ENCODE measurements at places on chromosomes 4 and X.

GRCh38 chr4:25075851-25076250 lies 45.1 kb upstream of the LGI2 start:
- DNase-seq = no peak

GRCh38 chr4:138572007-138572406 lies 329.9 kb upstream of the SLC7A11 start:
- no peak for DNase-seq

DNA sequence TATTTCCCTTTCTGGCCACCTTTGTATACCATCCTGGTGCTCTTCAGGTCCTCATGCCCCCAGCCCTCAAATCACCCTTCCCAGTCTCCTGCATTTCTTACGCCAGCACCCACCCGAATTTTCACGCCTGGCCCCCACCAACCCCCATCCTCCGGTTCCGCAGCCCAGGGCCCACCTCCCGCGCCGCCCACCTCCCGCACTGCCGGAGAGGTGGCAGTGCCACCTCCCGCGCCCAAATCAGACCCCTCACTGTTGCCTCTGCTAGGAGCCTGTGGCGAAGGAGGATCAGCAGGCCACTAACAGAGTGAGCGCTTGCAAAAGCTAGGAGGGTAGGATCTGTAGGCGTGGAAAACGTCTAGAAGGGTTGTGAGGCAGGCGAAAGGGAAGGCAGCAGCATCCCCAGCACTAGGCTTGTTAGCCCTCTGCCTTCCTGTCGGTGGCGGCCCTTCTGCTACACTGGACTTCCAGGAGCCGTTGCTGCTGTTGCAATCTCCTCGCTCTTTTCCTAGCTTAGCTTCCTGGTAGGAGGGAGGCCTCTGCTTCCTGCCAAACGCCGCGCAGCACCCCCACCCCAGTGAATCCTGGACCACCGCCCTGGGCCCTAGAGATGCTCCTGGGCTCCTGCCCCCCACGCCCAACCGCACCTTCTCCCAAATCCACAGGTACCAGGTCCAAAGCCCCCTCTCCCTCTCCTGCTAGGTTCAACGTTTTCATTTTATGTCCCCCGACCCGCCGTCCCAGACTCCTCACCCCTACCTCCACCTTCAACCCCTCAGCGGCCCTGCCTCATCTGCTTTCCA lies 51.0 kb downstream of the SPIN2B start:
- no peak for DNase-seq

DNA sequence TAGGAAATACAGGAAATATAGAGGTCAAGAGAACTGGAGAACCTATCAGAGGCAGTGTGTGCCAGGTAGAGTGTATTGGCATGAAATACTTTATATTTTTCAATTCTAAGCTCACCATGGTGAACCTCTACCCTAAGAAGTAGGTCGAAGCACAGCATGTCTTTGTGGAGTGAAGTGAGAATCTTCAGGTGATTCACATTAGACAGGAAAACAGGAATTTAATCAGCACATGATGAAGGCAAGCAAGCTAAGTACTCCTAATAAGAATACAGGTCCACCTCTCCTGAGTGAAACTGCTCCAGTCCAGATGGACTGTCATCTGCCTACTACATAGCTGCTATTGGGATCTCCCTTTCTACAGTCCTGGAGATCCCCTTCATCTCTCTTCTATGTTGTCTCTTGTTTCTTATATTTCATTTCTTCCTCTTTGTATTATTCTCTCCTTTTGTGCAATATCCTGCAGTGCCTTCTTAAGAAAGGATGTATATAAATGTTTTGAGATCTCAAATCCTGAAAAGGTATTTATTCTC lies 159.0 kb downstream of the LRBA start:
- no peak for DNase-seq

DNA sequence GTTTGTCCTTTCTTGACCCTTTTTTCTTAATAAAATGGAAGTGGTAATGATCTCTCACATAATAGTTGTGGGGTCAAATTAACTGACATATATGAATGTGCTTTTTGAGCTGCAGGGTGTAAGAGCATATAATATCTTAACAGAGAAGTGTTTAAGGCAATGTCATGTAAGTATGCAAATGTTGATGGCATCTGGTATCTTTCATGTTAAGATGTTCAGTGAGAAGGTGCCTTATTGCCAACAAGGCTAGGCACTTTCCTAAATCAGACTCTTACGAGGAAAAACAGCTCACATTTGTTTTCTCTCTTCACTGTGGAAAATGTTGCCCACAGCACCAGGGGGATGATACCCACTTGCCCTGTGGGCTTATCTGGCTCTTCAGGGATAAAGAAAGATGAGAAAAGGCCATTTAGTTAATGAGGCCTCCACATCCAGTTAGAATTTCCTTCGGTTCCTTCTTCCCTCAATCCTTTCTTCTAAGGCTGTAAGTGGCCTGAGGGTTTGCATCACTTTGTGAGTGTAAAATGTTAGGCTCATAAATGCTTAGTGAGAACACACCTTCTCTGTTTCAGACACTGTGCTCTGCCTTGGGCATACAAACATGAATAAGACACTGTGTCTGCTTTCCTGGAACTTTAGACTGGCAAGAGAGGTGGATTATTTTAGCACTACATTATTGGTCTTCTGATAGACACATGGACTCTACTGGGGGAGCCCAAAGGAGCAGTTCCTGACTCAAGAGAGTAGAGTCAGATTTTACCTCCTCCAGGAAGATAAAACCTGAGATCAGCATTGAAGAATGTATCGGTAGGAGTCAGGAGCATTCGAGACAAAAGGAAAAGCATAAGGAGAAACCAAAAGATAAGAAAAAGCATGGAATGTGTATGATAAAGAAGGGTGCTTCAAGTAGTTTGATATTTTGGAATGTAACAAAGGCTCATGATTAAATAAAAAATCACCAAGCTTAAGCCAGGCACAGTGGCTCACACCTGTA lies 135.5 kb downstream of the SOWAHB start:
- no peak for DNase-seq

DNA sequence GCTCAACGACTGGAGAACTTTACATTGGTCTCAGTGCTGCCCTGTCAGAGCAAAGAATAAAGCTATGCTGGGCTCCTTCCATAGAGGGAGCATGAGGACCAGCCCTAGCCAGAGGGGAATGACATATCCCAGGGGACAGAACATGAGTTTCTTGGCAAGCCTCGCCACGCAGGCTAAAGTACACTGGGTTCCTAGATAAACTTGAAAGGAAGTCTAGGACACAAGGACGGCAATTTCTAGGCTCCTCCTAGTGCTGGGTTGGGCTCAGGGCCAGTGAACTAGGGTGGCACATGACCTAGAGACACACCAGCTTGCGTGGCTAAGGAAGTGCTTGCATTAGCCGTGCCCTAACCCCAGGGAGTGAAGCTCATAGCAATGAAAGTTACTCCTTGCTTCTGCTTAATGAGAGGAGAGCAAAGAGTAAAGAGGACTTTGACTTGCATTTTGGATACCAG lies 141.0 kb downstream of the MAB21L2 start:
- DNase-seq = no peak

DNA sequence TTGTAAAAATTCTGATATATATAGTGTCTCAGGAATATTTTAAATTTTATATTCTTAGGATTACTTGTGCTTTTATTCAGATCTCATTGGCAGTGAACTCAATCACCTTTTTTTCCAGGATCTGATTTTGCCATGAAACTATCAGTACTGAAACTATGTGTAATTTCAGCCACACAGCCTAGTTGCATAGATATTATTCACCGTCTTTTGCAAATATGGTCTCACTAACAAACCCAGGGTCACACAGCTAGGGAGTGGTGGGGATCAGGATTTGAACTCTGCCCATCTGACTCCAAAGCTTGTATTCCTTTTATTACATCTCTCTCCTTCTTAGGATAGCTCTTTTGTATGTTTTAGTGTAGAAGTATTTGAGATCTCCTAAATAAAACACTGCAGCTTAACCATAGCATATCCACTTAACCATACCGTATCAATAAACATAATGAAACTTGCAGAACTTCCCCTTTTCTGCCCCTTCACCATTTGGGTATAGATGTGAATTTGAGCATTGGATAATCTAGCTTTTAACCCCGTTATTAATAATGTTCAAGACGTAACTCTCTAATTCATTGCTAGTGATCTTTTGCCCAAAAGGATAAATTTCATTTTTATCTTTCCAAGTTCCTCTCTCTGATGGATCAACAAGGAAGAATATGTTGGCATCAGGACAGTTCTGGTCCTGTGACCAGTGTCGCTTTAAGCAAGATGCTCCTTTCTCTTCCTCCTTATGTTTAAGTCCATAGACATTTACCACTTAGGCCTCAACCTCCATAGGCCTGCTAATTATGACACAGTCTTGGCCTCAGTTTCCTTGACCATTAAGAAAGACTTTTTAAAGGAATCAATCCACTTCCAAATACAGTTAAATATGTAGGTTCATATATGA lies 74.6 kb downstream of the RAPGEF2 start:
- no peak for DNase-seq

- no peak for DNase-seq
Measured at GRCh38 chr4:43351970-43352806, 459.7 kb downstream of the GRXCR1 start.

- no peak for DNase-seq
Measured at GRCh38 chr4:148289740-148290139, 152.5 kb downstream of the NR3C2 start.

- no peak for DNase-seq
Measured at GRCh38 chrX:28099166-28099565, 117.9 kb upstream of the DCAF8L1 start.

- DNase-seq = no peak
Measured at GRCh38 chr4:124713185-124713592, 657 bp upstream of the ANKRD50 start.

DNA sequence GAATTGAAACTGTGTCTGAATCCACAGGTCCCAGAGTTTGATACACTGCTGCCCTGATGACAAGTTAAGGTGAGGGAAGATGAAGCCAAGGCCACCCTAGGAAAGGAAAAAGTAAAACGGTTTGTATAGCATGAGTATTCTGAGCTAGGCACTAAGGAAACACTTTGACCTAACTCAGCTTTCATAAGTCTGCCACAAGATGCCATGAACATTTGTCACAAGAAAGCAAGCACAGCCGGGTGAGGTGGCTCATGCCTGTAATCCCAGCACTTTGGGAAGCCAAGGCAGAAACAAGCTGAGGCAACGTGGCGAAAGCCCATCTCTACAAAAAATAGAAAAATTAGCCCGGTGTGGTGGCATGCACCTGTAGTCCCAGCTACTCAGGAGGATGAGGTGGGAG lies 34.2 kb downstream of the ELOVL6 start:
- no peak for DNase-seq

GRCh38 chr4:68349279-68349648 lies 626 bp downstream of the YTHDC1 start:
- DNase-seq = no peak

DNA sequence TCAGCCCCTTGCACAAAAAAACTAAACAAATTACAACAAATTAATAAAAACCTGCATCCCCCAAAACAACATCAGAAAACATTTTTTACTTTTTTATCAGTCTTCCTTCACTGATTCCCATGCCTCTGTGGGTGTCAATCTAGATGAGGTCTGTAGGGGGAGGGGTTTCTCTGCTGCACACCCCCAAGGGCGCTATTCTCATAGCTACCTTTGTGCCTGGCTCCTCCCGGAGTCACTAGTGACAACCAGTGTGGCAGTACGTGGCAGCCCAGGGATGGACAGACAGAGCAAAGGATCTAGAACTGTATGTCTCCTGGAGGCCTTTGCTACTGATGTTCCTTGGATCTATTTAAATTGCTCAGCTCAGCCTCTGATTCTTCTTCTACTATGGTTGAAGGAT lies 228.1 kb upstream of the ANXA3 start:
- DNase-seq = no peak

DNA sequence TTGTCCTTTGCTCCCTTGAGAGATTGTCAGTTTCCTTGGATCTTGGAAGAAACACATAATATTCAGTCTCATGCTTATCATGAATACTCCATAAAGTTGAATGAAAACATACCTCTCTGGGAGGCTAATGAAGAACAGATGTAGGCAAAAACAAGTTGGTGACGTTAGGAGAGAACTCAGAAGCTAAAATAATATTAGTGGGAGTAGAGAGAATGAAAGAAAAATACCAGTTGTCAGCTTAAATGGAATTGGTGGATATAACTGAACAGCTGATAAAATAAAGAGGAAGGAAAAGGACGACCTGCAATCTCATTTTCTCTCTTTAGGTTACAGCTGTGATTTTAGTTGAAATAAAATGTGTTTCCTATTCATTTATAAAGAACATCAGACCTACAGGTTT lies 124.8 kb downstream of the SNCA start:
- no peak for DNase-seq

DNA sequence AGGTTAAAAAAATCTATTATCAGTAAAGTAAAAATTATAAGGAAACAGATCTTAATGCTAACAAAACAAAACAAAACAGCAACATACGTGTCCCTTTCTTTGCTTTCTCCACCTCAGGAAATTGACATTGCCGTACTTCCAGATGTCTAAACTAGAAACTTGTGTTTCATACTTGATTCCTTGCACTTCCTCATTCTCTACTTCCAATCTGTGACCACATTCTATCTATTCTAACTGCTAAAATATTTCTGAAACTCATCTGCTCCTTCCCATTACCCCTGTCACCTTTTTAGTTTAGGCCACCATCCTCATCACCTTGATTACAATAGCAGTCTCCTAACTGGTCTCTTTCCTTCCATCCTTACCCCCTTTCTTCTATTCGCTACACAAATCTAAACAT lies 22.5 kb upstream of the RPA4 start:
- no peak for DNase-seq

DNA sequence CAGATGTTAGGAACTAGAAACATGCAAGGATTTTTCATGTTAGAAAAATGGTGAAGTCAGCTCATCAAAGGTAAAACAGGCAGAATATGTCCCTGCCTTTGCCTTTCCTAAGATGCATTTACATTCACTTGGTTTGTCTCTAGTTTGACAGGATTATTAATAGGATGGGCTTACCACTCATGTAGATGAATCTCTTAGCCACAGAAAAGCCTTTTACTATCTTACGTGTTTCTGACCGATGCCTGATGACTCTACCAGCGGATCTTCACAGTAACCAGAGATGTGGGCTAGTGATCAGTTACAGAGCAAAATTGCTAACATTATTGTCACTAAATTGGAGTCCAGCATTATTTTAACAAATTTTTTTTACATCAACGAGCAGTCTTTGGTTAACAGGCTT lies 187.6 kb downstream of the MAML3 start:
- DNase-seq = no peak

- DNase-seq = no peak
Measured at GRCh38 chrX:323721-324628, 5.4 kb upstream of the GTPBP6 start.

- no peak for DNase-seq
Measured at GRCh38 chrX:131671735-131672134, 127.9 kb downstream of the OR13H1 start.

DNA sequence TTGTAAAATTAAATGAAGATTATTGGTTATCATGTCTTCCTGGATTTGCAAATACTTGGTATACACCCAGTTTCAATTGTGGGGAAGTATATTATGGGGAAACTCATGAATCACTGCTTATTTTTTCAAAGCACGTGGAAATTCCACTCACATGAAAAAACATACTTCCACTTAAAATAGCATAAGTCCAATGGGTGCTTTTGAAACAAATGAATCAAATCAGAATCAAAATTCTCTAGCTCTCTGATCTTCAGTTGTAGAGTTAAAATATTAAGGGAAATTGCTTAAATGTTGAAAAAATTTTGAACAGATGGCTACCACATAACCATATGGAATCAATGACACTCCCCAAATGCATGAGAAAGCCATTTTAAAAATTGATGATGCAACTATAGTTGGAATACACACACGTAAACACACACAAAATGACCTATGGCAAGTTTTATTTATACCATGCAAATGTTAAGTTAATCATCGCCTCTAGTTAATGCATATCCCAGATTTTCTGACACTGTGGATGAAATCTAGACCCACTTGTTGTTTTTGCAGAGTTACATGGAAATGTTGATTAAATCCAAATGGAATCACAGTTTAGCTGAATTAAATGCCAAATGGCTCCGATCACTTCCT lies 93.2 kb downstream of the ARSF start:
- DNase-seq = no peak

All from stimulated activated CD4-positive, alpha-beta T cell treated with anti-CD3 and anti-CD28 coated beads, Interleukin-1b, Interleukin-23, amount 100 ng/mL, for 24 hours (primary cell).